Cortex of kidney (tissue), 1 donor: ENCODE measurements at places on chromosomes 1 and 21.

GRCh38 chr1:5906116-5906515 is 86.1 kb downstream of the NPHP4 start:
- no peak for DNase-seq

DNA sequence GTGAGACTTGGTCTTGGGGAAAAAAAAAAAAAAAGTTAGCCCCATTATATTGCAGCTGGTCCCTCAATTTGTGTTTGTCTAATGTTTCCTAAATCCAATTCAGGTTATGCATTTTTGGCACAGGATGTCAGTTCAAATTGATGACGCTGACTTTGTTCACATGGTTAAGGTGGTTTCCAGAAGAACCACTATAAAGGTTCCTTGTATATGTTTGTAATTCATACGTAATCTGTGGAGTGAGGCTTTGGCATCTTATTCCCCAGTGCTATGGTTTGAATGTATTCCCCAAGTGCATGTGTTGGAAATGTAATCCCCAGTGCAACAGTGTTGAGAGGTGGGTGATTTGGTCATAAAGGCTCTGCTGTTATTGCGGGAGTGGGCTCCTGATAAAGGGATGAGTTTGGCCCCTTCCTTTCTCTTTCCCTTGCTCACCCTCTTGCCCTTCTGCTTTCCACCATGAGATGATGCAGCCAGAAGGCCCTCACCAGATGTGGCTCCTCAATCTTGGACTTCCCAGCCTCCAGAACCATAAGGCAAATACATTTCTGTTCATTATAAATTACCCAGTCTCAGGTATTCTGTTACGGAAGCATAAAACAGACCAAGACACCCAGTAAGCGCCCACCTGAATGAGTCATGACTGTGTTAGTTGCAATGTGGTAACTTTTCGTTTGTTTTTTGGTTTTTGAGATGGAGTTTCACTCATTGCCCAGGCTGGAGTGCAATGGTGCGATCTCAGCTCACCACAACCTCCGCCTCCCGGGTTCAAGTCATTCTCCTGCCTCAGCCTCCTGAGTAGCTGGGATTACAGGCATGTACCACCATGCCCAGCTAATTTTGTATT is 19.5 kb upstream of the HLCS start:
- no peak for DNase-seq

DNA sequence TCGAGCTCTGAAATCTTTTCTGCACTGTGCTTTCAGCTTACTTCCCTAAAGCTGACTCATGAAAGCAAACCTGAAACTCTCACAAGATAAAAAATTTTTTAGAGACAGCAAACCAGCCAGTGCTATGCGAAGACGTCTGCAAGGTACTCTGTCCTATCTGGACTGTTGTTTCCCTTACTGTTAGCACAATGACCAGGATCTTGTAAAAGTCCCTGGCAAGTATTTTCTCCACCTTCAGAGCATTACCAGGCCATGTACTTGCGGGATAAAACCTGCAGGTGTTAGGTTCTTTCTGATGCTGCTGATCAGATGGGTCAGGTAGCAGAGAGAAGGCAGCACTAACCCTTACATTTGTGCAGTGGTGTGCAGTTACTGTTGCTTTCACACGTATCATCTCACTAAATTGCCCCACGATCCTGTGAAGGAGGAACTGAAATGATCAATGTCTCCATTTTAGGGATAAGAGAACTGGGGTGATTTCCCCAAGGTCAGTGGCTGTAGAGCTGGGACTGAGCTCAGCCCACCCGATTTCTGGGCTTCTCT is 56.6 kb downstream of the PLXNA2 start:
- DNase-seq = no peak

GRCh38 chr21:42446531-42446930 is 42.8 kb downstream of the UBASH3A start:
- no peak for DNase-seq

- no peak for DNase-seq
Measured at GRCh38 chr1:241181471-241181870, 175.5 kb downstream of the RGS7 start.

DNA sequence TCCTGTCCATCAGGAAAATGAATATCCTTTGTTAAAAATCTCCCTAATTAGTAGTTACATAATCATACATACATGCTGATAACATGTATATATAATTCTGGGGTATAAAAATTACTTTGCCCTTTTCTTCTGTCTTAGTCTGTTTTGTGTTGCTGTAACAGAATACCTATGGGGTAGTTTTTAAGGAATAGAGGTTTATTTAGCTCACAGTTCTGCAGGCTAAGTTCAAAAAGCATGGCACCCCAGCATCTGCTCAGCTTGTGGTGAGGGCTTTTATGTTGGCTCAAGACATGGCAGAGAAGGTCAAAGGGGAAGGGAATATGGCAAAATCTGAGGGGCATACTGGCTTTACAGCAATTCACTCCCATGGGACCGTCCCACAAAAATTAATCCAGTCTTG is 16.3 kb upstream of the RPS6KC1 start:
- DNase-seq = no peak
